ENCODE measurements at places on chromosomes 5 and 9.

DNA sequence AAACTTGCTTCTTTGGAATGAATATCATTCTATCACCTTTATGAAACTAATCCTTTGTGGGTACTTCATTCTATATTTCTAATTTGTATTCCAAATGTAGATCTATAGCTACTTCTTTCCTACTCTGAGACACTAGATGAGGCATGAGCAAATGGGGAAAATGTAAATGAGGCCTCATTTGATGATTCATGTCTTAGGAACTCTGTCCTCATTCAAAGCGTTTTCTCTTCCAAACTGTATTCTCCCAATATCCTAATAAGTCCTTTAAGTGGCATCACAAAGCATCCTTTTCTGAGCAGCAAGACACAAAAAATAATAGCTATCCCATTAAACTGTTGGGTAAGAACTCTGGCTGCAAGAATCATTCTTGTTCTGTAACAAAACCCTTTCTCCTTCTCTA, 56.1 kb downstream of the TTLL11 start:
- DNase-seq, result no peak

DNA sequence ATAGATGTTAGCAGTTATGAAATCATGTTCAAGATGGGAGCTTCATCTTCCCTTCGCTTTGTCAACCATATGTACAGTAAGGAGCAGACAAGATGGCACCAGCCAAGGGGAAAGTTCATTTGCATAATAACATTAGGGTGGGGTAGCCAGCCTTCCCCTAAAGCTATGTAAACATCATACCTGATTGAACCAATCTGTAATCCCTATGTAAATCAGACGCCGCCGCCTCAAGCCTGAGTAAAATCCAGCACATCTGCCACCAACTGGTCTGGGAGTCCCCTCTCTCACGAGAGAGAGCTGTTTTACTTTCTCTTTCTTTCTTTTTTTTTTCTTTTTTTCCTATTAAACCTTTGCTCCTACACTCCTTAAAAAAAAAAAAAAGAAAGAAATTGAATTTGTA, 30.8 kb upstream of the REEP2 start:
- DNase-seq, result no peak

- no peak for DNase-seq
Measured at GRCh38 chr5:67012171-67012570, 184.4 kb downstream of the CD180 start.

DNA sequence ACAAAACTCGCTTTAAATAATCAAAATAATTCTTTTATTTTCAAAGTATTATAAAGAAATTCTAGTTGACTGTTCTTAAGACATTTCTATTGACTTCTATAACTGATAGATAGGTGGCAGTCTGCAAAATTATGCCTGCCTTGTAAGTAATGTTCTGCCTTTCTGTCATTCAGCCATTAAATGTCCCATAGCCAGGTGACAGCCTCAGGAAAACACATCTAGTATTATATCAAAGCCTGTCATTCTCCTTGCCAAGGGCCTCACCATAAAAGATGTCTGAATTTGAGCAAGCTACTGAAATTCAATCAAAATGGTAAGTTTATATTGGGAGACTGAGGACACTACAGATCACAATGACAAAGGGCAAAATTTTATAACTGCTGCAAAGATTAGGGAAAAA, 170.4 kb upstream of the COX7C start:
- DNase-seq, result no peak

- peak; percentile 83 for DNase-seq
Measured at GRCh38 chr9:69771775-69772418, 12.1 kb upstream of the PTAR1 start.

GRCh38 chr5:103785569-103785968, 223.0 kb upstream of the NUDT12 start:
- no peak for DNase-seq

- no peak for DNase-seq
Measured at GRCh38 chr5:150644514-150644913, 4.1 kb downstream of the SYNPO start.
